ENCODE measurements at places on chromosomes 2 and 18. TPM values are rescaled to one million over a fixed set of nuclear protein-coding genes. Genes with fewer than 3 reads are reported as not detected.

Gene COL3A1
- 7,536 TPM for total RNA-seq

Gene OSBPL6
- 0.22 TPM for total RNA-seq

Gene TMEM182
- total RNA-seq = 1.3 TPM

Gene SCLY
- 11.4 TPM for total RNA-seq

Gene UBE2F
- 38.7 TPM for total RNA-seq

Gene ATRAID
- 143 TPM for total RNA-seq

Gene CNOT11
- total RNA-seq = 67.6 TPM

Gene RNMT
- 30.2 TPM for total RNA-seq

All from placental pericyte (primary cell).